ENCODE measurements at places on chromosomes 1 and 21.

DNA sequence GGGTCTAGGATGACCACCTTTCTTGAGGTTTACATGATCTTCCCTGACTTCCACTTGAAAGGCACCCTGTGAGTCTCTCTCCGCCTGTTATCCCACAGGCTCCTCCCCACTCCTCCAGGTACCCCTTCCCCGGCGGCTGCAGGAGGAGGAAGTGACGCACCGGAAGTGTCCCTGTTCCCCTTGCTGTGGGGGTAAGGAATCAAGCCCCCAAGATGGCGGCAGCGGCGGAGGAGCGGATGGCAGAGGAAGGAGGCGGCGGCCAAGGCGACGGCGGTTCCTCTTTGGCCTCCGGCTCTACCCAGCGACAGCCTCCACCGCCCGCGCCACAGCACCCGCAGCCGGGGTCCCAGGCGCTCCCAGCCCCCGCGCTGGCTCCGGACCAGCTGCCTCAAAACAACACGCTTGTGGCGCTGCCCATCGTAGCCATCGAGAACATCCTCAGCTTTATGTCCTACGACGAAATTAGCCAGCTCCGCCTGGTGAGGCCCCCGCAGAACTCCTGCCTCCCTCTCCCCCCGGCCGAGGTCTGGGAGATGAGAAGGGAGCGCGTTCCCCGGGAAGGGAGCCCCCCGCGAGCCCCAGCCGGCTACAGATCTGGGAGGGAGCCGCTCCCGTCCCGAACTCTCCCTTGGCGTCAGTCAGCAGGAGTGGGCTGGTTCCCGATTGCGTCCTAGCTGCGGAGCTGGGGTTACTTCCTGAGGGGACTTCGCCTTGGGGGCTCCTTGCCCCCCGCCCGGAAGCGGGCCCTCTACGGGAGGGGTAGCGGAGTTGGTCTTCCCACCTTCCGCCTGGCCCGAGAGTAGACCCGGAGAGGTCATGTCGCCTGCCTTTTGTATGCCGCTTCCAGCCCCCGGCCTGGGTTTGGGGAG is at the start of gene FBXO28:
Gene FBXO28 (plus strand): TSS at position 194 of the 869 bp plus-strand sequence. CDS start 19 bp downstream, at position 213.
- peak; percentile 98 for DNase-seq

- no peak for DNase-seq
Observed at GRCh38 chr21:25054689-25055088, 552.6 kb downstream of the MRPL39 start.

GRCh38 chr1:159228554-159228953 is 23.9 kb downstream of the ACKR1 start:
- DNase-seq = no peak

GRCh38 chr1:204640578-204640977 is 45.0 kb downstream of the LRRN2 start:
- DNase-seq = no peak

GRCh38 chr21:26140164-26140579 is 30.4 kb downstream of the APP start:
- no peak for DNase-seq

DNA sequence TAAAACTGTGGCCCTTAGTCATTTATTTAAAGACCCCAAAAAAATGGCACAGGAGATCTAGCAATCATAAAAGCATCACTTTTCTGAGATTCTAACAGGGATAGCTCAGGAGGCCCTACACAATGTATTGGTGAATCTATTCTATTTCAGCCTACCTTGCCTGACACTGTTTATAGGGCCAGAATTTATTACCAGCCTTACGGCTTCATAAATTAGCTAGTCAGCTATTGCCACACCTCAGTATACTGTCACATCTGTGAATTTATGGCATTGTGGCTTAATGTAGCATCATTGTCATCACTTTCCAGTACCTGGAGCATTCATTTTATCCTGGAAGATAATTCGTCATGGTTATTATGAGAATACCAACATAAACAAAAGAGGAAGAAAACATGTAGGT is 121.2 kb upstream of the ERG start:
- no peak for DNase-seq

GRCh38 chr1:38418195-38419030 is 371.8 kb upstream of the POU3F1 start:
- DNase-seq = peak; percentile 74

DNA sequence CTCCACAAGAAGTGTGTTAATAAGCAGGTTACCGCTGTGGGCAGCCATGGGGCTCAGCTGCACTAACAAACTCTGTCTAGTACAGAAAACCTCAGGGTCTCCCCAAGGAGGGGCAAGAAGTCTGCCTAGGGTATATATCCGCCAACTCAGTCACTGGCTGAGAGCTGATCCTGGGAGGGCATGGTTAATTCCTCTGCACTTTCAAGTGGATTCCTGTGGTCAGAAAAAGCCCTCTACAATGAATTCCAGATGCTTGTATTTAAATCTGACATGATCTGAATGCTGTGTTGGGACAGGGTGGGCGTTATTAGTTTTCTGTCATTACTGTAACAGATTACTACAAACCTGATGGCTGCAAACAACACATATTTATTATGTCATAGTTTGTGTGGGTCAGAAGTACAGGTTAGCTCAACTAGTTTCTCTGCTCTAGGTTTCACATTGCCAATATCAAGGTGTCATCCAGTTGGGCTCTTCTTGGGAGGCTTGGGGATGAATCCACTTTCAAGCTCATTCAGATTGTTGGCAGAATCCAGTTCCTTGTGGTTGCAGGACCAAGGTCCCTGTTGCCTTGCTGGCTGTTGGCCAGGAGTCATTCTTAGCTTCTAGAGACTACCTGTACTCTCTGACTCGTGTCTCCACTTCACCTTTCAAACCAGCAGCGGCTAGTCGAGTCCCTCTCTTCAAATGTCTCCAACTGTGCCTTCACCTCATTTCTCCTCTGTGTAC is 8.0 kb upstream of the SELE start:
- DNase-seq = no peak

- no peak for DNase-seq
Observed at GRCh38 chr1:116127848-116128540, 16.8 kb downstream of the MAB21L3 start.

GRCh38 chr21:45357436-45358260 is 47.3 kb upstream of the COL18A1 start:
- DNase-seq = no peak

- DNase-seq = no peak
Observed at GRCh38 chr1:53693339-53693738, 45.6 kb downstream of the GLIS1 start.

Data from Ammon's horn (tissue), 1 donor.